ENCODE measurements at places on chromosomes 2 and 18.

GRCh38 chr2:32384529-32384928, 27.7 kb downstream of the BIRC6 start:
- no peak for DNase-seq

DNA sequence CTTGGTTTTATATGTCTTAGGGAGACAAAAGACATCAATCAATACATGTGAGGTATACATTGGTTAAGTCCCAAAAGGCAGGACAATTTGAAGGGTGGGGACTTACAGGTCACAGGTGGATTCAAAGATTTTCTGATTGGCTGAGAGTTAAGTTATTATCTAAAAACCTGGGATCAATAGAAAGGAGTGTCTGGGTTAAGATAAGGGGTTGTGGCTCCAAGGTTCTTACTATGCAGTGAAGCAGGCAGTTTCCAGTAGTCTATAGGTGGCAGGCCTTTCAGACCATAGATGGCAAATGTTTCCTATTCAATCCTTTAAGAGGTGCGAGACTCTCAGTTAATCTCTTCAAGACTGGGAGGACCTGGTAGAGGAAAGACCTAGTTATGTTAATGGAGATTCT, 42.1 kb upstream of the NEB start:
- DNase-seq = no peak

GRCh38 chr2:134670955-134671354, 47.8 kb downstream of the TMEM163 start:
- no peak for DNase-seq

DNA sequence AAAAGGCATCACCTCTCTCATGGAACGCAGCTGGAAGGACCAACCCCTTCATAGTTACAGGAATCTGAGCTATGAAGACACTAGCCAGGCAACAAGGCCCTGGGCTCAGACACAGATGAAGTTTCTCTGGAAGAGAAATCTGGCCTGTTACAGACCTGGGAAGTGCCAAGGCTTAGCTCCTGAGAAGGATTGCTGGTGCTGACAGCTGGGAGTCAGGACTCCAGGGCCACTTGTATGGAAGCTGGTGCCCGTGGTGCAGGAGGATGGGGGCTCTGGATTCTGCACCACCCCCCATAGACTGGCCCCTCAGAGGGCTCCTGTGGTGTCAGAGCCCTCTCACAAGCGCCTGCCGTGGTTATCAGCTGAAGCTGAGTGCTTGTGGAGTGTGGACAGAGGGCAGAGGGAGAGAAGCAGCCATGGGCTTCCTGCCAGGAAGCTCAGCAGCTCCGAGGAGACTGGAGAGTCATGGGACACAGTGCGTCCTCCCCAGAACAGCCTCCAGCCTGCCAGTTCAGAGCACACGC, 87.3 kb upstream of the LCLAT1 start:
- no peak for DNase-seq

DNA sequence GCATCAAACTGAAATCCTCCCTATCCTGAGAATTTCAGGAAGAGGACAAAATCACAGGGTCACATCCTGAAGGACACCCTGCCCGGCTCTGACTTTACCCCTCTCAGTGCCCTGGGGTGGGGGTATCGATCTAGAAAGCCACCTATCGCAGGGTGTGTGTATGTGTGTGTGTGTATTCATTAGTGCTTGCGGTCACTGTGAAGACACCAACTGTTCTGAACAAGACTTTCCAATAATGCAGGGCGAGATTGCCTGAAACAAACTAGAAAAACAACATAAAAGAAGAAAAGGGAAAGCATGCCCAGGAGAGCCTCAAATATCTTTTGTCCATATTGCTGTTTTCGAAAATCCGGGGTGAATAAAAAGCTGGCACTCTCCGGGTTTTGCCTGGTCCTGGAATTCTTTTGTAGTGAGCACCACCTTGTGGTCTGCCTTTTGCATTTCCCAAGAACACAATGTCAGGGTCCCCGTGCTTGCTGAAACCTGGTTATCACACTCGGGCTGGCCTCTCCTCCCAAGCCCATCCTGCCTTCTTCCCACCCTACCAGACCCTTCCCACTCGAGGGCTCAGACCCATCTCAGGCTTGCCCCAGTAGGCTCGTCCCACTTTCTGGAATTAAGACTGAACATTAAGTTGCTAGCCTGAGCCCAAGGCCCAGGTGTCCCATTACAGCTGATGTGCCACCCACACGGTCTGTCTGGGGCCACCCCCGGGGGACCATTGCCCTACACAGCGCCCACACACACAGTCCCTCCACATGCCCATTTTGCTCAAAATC, 25.0 kb upstream of the COPS8 start:
- no peak for DNase-seq

DNA sequence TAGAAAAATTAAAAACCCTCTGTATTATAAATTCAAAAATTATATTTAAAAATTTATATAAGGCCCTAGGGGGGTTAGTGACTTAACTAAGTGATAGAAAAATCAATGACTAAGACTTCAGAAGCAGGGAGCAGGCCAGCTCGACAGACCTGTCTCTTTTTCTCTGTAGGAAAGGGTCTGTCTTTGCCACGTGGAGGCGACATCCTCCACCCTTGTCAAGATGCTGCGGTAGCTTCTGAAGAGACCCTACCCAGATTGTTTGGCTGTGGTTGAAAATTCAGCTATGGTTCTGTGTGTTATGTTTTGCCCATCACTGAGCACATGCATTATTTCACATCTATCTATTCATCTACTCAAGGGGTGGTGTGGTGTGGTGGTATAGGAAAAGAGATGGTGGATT, 8.2 kb upstream of the SLC4A3 start:
- DNase-seq = no peak

GRCh38 chr18:3451989-3452749, 2.2 kb downstream of the TGIF1 start:
- no peak for DNase-seq

- no peak for DNase-seq
Observed at GRCh38 chr2:175887776-175888175, 114.3 kb downstream of the LNPK start.

DNA sequence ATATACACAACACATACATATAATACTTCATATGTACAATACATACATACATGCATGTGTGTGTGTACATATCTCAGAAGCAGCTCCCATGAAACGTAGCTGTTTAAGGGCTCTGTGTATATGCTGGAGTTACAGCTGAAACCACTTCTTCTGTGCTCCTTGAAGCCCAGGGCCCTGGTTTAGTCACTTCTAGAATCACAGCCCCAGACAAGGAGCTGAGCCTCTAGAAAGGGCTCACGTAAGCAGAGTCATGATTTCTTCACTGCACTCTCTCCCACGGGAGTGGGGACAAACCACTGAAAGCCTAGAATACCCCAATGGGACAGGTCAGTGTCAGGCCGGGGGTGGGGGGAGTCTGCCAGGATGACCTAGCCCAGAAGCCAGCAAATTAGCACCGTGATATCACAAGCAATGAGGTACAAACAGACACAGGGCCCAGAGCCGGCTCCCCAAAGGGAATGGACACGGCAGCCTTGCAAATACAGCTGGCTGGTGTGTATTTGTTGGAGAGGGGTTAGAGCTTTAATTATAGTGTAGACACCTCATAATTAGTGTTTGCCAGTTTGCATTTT, 90.3 kb downstream of the C1QL2 start:
- no peak for DNase-seq

- no peak for DNase-seq
Observed at GRCh38 chr2:133483181-133483580, 85.1 kb downstream of the NCKAP5 start.

DNA sequence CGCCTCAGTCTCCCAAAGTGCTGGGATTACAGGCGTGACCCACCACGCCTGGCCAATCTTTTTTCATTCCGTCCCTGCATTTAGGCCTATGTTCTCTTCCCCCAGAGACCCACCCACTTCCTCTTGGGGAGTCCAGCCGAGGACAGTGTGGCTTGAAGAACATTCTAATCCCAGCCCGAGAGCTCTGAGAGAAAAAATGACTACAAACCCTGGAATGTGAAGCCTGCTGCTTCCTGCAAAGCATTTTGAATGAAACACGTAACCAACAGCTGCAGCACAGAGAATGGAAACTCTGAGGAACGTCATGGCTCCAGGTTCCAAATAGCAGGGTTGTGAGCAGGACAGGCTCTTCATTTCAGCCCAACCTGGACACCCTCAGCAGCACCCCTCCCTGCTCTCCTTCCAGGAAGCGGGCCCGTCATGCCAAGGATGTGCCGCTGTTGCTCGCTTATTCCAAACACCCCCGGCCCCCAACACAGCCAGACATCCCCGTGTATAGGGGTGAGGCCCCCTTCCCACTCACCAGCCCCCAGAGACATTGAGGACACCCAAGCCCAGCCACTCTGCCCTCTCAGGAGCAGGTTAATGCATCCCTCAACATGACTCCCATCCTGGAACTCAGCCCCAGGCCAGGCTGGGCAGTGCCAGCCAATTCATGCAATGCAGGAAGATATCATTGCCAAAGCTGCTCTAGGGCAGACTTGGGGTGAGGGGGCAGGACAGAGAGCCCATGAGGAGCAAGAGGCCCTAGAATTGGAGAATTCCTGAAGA, 139.8 kb downstream of the ZFP36L2 start:
- peak; percentile 88 for DNase-seq

DNA sequence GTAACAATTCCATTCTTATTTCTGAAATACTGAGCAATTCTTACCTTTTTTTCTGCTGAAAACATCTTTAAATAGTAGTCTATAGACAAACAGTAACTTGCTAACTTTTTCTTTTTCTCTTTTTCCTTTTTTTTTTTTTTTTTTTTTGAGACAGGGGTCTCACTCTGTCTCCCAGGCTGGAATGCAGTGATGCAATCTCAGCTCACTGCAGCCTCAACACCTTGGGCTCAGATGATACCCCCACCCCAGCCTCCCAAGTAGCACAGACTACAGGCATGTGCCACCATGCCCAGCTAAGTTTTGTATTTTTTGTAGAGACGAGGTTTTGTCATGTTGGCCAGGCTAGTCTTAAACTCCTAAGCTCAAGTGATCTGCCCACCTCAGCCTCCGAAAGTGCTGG, 42.2 kb downstream of the MFSD6 start:
- DNase-seq = no peak

- no peak for DNase-seq
Observed at GRCh38 chr18:10514082-10514481, 11.7 kb upstream of the NAPG start.

DNA sequence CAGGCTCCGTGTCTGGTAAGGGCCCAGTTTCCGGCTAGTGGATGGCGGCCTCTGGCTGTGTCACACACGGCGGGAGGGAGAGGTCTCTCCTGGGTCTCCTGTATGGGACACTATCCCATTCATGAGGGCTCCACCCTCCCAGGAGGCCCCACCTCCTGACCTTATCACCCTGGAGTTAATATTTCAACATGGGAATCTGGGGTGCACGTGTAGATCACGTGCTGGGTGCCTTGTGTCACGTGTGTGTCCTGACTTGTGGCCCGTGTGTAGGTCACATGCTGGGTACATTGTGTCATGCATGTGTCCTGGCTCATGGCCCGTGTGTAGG, 9.9 kb downstream of the NEU4 start:
- DNase-seq = no peak

DNA sequence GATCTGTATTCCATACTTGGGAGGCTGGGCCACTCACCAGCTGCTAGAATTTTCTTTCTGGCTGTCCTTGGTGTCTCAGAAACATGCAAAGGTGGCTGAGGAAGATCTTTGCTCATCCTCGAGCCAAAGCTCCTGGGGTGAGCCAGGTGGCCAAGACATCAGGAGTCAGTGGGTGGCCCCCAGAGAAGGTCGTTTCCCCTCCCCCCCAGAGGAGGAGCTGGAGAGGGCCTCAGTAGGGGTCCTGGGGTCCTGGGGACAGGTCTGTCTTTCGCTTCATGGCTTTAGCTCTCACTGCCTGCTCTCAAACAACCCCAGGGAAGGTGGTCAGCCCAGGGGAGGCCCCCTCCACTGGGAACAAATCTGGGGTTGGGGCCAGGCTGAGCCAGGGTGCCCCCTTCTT, 13.6 kb downstream of the KCNK3 start:
- DNase-seq = no peak

DNA sequence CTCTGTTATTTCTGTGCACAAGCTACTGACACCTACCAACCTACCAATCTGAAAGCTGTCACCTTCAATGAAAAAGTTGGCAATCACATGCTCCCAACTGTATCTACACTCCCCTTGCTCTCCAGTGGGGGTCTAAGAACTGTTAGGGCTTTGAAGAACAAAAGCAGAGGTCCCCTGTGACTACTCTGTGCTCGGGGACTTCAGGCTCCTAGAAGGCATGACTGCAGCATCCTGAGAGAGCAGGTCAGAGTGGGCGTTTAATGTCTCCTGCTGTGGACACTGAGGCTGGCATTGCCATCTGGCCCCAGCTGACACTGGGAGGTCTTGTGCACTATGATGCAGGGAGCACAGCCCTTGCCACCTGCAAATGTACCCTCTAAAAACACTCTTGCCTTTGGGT, 93.3 kb downstream of the ACTR2 start:
- DNase-seq = no peak

- no peak for DNase-seq
Observed at GRCh38 chr2:171874517-171874916, 19.5 kb downstream of the SLC25A12 start.

- no peak for DNase-seq
Observed at GRCh38 chr2:165725421-165725820, 68.6 kb downstream of the GALNT3 start.

DNA sequence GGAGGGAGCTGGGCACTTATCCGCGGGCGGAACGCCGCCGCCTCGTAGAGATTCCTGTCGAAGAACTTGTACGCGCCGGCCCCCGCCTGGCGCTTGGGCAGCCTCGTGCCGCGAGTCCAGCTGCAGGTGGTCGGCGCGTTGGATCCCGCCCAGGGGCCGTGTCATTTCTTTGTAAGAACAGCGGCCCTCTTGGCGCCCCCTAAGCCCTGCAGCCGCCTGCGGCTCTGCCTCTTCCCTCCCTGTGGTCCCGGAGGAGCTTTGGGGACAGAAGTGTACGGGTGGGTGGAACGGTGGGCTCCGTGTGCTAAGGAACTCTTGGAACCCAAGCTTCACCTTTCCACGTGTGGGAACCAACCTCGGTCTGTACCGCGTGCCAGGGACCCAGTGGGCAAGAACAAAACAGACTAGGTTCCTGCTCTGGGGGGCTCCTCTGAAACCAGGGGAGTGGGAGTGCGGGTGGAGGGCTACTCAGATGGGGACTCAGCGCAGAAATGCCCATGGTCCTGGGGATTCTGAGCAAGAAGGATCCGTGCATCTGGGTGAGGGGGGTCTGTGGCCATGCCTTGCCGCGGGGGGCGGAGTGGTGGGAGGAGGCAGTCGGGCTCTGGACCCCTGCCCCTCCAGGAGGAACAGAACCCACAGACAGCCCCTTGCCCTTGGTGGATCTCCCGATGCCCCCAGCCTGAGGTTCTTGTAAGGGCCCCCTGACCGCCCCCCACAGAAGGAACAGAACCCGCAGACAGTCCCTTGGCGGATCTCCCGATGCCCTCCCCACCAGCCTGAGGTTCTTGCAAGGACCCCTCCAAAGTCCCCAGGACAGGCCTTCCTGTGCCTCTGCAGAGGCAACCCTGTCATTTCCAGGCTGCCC, 1.5 kb downstream of the GPC1 start:
- DNase-seq = no peak
